Hepatic stellate cell (primary cell): ENCODE measurements at places on chromosomes 4 and X.
A peak's percentile ranks its signal among the peaks of the same experiment; 100 is the strongest.

- no peak for DNase-seq
Observed at GRCh38 chr4:48369248-48369647, 27.9 kb downstream of the SLAIN2 start.

- no peak for DNase-seq
Observed at GRCh38 chr4:47718696-47719095, 119.2 kb downstream of the CORIN start.

DNA sequence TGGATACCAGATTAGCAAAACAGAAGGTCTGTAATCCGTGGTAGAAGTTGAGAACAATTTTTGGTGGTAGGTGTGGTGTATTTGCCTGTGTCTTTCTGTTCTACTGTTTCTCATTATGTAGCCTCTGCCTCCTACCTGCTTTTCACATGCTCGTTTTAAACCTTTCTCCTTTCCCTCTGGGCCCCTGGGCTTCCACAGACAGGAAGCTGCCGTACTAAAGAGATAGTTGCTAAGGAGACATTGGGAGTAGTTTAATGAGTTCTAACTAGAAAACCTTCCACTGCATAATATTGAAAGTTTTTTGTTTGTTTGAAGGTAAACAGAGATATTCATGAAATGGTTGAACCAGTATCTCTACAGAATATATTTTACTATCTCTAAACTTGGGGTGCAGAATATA is 107.8 kb downstream of the STOX2 start:
- no peak for DNase-seq

GRCh38 chrX:103149652-103150051 is 56.7 kb upstream of the NXF3 start:
- no peak for DNase-seq

- peak; percentile 75 for DNase-seq
Observed at GRCh38 chr4:119628281-119629141, at the start of gene PDE5A. Gene PDE5A, minus strand, starts transcription at chr4:119628804. Its CDS starts 133 bp downstream, at chr4:119628671.

DNA sequence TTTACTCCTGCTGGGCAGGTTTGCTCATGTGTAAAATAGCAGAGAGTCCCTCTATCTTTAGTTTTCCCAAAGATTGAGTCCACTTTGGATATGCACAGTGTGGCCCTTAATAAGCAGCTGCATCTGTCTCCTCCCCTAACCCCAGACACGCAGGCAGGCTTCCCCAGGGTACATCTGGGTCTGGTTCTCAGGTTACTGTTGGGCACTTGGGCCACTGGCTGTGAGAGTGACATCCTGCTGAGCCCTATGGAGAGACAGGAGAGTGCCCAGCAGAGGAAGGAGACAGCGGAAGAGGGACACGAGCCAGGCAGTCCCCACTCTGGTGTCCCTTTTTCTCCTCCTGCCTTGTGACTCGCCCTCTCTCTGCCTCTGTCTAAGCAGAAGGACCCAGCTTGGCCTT is 16.0 kb downstream of the XK start:
- no peak for DNase-seq

GRCh38 chr4:10192331-10192730 is 75.7 kb upstream of the WDR1 start:
- DNase-seq, result no peak

DNA sequence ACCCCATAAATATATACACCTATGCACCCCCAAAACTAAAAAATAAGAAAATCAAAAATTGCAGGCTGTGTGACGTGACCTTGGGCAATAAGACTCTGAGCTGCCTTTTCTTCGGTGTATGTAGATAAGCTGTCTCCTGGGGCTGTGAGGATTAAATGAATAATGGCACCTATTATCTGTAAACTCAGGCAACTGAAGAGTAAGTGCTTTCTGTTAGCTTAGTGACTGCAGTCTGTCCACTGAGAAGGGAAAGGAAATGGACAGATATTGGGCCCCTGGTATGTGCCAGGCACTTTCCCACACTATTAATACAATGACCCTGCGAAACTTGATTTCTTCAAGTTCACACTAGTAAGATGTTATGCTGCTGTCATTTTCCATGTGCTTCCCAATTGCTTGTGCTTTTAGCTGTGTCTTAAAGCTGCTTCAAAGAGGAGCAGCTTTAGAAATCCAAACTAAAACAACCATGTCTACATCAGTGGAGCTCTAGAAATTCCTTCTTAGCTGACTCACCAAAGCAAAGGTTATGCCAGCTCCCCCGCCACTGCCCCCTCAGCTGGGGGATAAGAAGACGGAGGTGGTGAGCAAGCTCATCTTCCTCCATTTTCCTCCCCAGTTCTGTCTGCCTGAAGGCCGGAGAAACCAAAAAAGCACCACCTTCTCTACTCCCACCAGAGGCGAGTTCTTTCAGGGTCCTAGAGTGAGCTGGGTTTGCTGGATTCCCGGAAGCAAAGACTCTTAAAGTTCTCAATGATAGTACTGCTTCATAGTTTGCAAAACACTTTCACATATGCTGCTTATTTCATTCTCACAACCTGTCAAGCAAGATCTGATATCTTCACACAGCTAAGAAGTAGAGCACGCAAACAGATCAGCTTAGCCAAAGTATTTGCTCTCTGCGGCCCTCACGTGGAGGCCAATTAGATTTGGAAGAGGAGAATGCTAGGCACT is 8.8 kb upstream of the DGAT2L6 start:
- peak; percentile 60 for DNase-seq

DNA sequence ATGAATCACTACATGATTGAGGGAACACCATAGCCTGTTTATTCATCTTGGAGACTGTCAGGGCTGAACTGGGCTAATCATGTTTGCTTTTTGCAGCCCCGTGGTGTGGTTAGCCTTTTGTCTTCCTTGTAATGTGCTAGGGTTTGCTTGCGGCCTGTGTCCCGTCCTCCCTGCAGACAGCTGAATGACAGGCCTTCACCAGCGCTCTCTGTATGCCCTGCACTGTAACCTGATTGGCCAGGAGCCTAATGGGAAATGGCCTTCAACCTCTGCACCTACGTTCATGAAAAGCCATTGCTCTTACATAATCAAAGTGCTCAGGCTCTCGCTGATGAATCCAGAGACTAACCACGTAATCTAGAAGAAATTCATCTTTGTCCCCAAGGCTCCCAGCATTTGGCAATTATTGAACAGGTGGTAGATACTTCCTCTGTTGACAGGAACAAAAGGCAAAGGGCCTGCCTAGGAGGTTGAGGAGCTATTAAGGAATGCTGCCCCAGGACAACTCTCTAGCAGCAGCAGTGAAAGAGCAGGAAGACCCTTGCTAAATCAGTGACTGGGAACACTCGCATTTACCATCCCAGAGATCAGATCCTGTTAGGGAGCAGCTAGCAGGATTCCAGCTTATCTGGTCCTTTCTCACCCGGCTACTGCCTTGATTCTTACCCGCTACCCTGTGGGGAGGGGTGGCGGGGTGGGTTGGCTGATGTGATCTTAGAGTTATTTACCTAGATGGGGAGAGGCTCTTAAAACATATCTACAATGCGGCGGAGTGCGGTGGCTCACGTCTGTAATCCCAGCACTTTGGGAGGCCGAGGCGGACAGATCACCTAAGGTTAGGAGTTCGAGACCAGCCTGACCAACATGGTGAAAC is 42.3 kb upstream of the FAT1 start:
- no peak for DNase-seq

DNA sequence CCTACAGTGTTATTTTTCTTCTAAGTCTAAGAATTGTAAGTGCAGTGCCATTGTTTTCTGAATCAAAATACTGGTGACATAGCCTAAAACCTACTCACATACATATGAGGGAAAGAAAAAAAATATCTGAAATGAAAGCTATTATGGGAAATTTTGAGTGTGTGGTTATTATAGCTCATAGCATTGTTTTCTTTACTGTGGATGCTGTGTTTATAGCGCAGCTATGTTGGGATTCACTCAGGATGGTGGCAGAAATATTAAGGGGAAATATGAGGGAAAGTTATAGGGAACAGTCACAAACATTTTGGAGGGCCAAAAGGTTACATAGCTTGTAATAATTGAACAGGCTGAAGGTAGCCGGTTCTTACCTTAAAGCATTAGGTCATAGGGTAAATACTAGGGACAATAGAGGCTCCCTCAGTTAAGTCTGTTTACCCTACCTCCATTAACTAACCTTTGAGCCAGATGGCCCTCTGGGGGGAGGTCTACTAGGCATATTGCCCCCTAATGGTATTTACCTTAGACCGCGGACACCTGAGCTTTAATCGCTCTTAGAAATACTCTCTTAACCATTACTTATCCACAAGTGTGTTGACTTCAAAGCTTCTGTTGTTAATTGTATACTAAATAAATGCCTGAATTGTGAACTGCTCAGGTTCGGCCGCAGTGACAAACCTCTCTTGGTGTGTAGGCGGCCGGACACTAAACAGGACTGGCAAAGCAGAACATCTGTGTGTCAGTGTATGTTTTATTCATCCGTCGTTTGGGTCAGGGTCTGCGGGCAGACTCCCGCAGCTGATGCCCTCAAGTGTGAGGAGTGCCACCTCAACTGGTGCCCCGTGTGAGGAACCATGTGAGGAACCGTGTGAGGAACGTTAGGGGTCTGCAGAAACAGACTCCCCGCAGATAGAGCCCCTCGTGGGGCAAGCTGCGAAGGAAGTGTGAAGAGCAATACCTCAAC is 21.3 kb upstream of the SULT1B1 start:
- DNase-seq, result no peak

GRCh38 chr4:14943749-14944148 is 58.5 kb upstream of the CPEB2 start:
- DNase-seq, result no peak

DNA sequence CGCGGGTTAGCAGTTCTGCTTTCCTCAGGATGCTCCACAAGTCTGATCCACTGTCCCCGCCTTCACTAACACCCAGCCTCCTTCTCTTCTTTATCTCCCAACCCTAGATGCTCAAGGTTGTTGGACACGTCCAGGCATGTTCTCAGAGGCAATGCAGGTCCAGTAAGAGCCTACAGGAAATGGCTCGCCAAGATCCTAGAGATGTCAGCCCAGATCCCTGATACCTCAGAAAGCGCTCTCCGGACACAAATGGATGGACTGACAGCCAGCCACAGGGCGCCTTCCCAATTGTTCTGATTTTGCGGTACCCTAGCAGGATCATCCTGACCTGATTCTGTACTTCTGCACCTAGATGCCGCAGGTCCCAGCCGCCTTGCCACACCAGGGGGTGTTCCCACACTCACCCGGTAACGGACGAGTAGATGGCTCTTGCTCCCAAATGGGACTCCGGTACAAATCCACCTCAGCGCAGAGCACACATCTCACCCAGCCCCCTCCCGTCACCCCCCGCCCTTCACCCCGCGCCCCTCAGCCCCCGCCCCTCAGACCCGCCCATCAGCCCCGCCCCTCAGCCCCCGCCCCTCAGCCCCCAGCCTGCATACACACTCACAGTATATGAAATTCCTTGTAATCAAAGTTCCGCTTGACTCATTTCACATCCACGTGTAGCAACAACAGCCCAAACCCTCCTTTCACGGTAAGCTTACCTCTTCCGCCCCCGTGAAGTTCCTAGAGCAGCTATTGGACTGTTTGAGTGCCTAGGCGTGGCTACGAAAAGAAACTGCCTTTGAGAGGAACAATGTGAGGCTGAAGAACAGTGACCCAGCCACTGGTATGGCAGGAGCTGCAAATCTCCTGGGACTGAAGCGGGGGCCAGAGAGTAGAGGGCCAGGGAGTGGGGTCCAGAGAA is at the start of gene EDA2R:
Gene EDA2R (minus strand): TSS at position 488 of the 910 bp plus-strand sequence. CDS start 23,058 bp downstream, outside the sequence.
- DNase-seq, result peak; percentile 42

GRCh38 chr4:54661686-54662085 is 3.9 kb downstream of the KIT start:
- peak; percentile 83 for DNase-seq

DNA sequence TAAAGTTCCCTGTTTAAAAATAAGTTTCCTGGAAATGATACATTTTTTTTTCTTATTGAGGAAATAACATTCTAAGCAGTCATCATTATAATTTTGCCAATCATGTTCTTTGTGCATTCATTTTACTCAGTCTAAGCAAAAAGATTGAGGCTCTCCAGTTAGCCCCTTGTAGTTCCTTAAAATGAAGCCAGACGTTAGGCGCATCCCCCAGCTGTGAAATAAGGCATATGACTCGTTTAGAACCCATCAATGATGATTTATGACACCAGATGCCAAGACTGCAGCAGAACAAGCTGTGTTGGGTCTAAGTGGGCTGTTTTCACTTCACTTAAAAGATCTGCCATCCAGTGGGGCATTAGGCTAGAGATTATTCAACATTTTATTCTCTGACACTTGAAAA is 17.0 kb downstream of the PDGFC start:
- DNase-seq, result no peak

GRCh38 chr4:158827543-158827981 is 58.7 kb downstream of the FNIP2 start:
- no peak for DNase-seq

DNA sequence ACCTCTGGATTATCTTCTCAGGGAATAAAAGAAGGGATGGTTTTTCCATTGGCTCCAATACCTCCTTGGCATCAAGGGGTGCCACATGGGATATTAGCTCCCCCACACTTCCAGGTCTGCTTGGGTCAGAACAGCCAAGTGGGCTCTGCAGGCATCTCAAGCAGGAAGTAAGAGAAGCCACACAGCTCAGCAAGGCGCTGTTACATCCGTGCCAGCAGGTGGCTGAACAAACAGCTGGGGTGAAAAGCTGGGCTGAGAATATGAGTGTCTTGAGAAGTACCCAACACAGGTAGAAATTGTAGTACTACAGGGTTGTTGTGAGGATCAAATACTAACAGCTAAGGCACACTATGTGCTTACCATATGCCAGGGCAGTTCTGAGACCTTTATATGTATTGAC is 76.7 kb upstream of the TMEM150C start:
- no peak for DNase-seq
